ENCODE measurements at places on chromosomes 5 and 9. TPM values are rescaled to one million over a fixed set of nuclear protein-coding genes. Genes with fewer than 3 reads are reported as not detected.

The LTC4S gene
- 1.4 TPM for total RNA-seq

The DBH gene
- total RNA-seq, result not detected

The EPB41L4B gene
- 2.1 TPM for total RNA-seq

The AHRR gene
- total RNA-seq, result 52.2 TPM

The SPINK4 gene
- total RNA-seq, result not detected

The ZNF622 gene
- 67.2 TPM for total RNA-seq

The TERT gene
- total RNA-seq, result not detected

The ANKDD1B gene
- 0.72 TPM for total RNA-seq

DNA sequence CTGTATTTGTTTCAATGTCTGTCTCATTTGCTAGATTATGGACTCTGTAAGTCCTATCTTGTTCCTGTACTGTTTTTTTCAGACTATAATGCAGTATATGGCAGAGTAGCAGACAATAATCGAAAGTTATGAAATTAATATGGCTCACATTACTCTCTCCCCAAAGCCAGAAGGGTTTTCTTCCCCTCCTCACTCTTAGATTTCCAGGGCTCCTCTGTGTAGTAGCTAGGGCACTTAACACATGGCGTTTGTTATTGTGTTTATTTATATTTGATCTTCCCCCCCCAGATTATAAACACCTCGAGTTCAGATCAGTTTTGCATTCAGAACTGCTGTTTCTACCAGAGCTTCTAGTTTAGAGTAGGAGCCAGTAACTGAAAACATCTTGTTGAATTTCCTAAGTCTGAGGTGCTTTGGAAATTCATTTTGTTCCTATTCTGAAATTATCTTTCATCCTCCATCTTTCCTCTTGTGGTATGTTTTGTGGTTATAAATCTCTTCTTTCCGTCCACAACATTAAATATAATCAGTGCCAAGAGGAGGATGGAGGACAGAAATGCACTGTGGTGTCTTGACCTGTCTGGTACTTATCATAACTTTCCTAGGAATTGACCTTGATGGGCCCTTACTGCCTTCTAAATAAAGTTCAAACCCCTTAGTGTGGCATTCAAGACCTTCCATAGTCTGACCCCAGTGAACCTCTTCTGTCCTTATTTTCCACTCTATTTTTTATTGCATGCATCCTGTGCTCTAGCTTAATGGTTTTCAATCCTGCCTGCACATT lies 27.0 kb downstream of the TLE4 start:
- H3K27ac ChIP-seq, result no peak overlapping the region
- no peak overlapping the region for H3K4me3 ChIP-seq
- H3K4me1 ChIP-seq, result no peaks in the 10 kb centered on the region

- no peaks in the 10 kb centered on the region for H3K36me3 ChIP-seq
- H3K27me3 ChIP-seq, result no peaks in the 10 kb centered on the region
- no peak overlapping the region for H3K27ac ChIP-seq
- H3K4me1 ChIP-seq, result no peaks in the 10 kb centered on the region
These were observed 126.7 kb downstream of the GADD45G start for GRCh38 chr9:89731262-89732182.

GRCh38 chr5:35112300-35112699 lies 64.6 kb upstream of the AGXT2 start:
- no peak overlapping the region for H3K4me3 ChIP-seq
- H3K4me1 ChIP-seq, result no peaks in the 10 kb centered on the region
- H3K27me3 ChIP-seq, result no peaks in the 10 kb centered on the region
- H3K27ac ChIP-seq, result no peak overlapping the region
- DNase-seq, result no peak

- no peaks in the 10 kb centered on the region for H3K36me3 ChIP-seq
- no peaks in the 10 kb centered on the region for H3K4me1 ChIP-seq
- no peak for DNase-seq
- H3K27me3 ChIP-seq, result no peaks in the 10 kb centered on the region
- no peak overlapping the region for H3K27ac ChIP-seq
- no peak overlapping the region for H3K4me3 ChIP-seq
These were observed 153.4 kb upstream of the TLX3 start for GRCh38 chr5:171155621-171156020.

DNA sequence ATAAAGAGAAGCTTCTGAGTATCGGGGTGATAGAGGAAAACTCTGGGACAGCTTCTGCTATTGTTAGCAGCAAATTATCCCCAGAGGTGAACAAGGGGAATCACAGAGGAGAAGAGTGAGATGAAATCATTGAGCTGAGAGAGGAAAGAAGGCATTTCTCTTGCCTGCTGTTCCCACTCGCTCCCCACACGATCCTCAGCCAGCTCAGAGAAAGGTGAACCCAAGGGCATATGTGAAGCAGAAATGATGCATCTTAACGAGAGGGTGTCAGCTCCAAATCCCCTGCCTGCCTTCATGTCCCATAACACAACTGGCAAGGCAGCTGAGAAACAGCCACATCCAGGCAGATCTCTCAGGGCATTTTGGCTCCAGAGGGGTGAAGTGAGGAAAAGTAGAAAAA lies 111.6 kb downstream of the BRINP1 start:
- no peak overlapping the region for H3K27ac ChIP-seq
- H3K27me3 ChIP-seq, result no peaks in the 10 kb centered on the region
- DNase-seq, result no peak
- H3K4me3 ChIP-seq, result no peak overlapping the region

DNA sequence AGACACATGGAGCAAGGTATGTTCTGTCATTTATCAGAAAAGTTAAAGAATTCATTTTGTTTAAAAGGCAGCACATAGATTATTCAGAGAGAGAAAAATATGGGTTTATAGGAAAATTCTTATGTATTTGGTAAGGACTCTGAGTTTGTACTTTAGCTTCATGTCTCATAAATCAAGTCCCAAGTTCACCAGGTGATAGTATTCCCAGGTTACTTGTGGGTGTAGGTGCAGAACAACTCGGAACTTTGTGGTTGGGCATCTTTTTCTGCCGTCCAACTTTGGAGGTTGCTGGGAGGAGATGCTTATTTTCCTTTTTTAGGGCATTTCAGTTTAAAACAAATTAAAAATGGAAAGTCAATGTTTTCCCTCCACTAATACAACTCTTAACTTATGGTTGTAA lies 269.8 kb upstream of the DMRT1 start:
- no peaks in the 10 kb centered on the region for H3K36me3 ChIP-seq
- no peak overlapping the region for H3K27ac ChIP-seq
- peaks cover 6% of the 10 kb centered on the region for H3K27me3 ChIP-seq

DNA sequence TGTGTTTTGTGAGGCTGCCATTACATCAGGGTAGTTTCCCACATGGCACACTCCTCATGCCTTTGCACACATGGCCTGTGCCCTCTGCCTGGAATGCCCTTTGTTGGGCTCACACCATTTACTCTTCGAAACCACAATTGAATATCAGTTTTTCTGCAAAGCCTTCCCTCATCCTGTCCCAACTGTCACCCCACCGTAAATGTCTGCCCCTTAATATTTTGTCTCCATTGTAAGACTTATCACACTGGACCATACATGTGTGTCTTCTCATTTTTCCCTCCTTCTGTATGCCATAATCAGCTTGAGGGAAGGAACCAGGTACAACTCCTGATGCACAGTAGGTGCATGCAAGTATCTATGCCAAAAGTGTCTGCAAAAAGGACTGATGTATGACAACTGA lies 62.7 kb upstream of the TMEM252 start:
- H3K4me1 ChIP-seq, result no peaks in the 10 kb centered on the region
- no peak overlapping the region for H3K27ac ChIP-seq
- H3K27me3 ChIP-seq, result no peaks in the 10 kb centered on the region

DNA sequence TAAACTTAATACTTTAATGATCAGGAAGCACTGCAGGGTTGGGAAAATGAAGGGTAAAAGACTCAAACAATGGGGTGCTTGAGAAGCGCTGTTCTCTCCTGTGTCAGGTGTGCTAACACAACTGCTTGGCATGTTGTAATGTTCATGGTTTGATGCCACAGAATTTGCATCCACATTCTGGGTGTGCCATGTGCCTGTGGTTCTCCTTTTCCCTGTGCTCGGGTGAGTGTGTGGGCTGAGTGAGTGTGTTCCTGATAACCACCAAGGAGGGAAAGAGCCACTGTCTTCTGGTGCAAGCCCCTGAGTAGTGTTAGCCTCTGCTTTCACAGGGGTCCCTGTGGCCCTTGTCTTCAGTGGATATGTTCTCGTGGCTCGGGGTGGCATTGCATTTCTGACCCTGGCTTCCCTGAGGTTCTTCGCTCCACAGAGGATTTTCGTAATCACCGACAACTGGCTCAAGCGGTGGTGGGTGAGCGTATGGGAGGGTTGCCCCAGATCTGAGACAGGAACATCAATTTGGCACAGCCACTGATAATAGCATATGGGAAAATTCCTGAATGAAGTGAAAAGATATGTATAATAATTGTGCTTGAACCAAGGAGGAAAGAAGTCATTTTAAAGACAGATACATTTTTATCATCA lies 102.0 kb downstream of the MVB12B start:
- no peak overlapping the region for H3K4me3 ChIP-seq
- no peaks in the 10 kb centered on the region for H3K27me3 ChIP-seq
- no peak for DNase-seq
- no peaks in the 10 kb centered on the region for H3K36me3 ChIP-seq
- no peaks in the 10 kb centered on the region for H3K4me1 ChIP-seq
- H3K27ac ChIP-seq, result no peak overlapping the region

- H3K36me3 ChIP-seq, result no peaks in the 10 kb centered on the region
- no peak overlapping the region for H3K27ac ChIP-seq
- no peak overlapping the region for H3K4me3 ChIP-seq
- H3K27me3 ChIP-seq, result peaks cover 8% of the 10 kb centered on the region
- no peak for DNase-seq
- H3K4me1 ChIP-seq, result no peaks in the 10 kb centered on the region
These were observed 29.7 kb upstream of the RNU6ATAC start for GRCh38 chr9:134193912-134194535.

- peaks cover 12% of the 10 kb centered on the region for H3K4me1 ChIP-seq
- no peak overlapping the region for H3K27ac ChIP-seq
- no peaks in the 10 kb centered on the region for H3K27me3 ChIP-seq
- H3K36me3 ChIP-seq, result peaks cover 77% of the 10 kb centered on the region
- H3K4me3 ChIP-seq, result no peak overlapping the region
- peak; percentile 68 for DNase-seq
These were observed 50.6 kb downstream of the LRSAM1 start for GRCh38 chr9:127501821-127502343.

- H3K4me1 ChIP-seq, result peaks cover 13% of the 10 kb centered on the region
- no peak overlapping the region for H3K4me3 ChIP-seq
- DNase-seq, result peak; percentile 68
- no peaks in the 10 kb centered on the region for H3K36me3 ChIP-seq
- H3K27ac ChIP-seq, result peak overlapping the region; percentile 49
These were observed 45.3 kb downstream of the PTPN3 start for GRCh38 chr9:109452761-109453160.
